ENCODE measurements at places on chromosomes 7 and 10.

DNA sequence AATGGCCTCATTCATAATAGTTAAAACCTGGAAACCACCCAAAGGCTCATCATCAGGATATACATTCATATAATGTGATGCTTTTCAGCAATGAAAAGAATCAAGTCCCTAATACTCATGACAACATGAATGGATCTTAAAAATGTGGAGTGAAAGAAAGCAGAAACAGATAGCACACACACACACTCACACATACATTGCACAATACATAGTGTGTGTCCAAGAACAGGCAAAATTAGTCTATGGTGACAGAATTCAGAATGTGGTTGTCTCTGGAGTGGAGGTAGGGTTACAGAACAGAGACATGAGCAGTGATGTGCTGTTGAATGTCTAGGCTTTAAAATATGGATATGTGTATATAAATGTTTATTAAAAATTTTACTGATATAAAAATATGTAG, 419.9 kb upstream of the PCDH15 start:
- no peaks in the 10 kb centered on the region for H3K36me3 ChIP-seq
- no peaks in the 10 kb centered on the region for H3K4me1 ChIP-seq
- no peaks in the 10 kb centered on the region for H3K27me3 ChIP-seq
- no peak overlapping the region for H3K27ac ChIP-seq
- H3K4me3 ChIP-seq = no peak overlapping the region

- no peak overlapping the region for H3K4me3 ChIP-seq
- no peak for DNase-seq
- H3K4me1 ChIP-seq = peaks cover 31% of the 10 kb centered on the region
Measured at GRCh38 chr10:68154211-68154497, 44.9 kb downstream of the MYPN start.

DNA sequence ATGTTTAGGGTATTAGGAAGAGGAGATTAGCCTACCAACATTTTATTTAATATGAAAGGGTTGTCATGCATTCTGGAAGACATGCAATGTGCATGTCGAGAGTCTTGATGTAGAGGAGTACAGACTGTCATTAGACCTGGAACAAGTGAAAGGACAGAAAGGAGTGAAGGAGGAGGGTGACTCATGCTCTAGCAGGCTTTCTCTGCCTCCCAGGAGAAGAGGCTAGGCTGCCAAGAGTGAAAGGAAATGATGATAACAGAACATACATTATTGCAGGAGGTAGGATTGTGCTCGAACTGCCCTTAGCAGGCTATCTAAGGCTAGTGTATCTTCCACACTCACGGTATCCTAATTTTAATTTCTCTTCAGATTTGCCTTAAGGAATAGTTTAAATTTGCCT, 228.8 kb downstream of the EXOC4 start:
- peaks cover 8% of the 10 kb centered on the region for H3K4me1 ChIP-seq
- DNase-seq = peak; percentile 3
- H3K4me3 ChIP-seq = no peak overlapping the region

DNA sequence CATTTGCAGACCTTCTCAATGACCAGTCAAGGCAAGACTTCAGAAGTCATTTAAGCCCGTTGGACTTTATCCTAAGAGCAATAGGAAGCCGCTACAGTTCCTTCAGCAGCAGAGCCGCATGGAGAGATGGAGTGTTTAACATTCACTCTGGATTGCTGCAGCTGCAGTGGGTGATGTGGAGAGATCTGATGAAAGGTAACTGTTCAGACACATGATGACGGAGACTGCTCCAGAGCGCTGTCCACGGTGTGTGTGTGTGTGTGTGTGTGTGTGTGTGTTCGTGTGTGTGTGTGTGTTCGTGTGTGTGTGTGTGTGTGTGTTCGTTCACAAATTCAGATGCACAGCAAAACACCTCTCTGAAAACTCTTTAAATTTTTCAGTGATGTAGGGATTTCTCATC, 37.0 kb downstream of the SEC61G start:
- H3K27ac ChIP-seq = no peak overlapping the region
- H3K36me3 ChIP-seq = no peaks in the 10 kb centered on the region
- no peaks in the 10 kb centered on the region for H3K4me1 ChIP-seq
- no peak for DNase-seq
- no peak overlapping the region for H3K4me3 ChIP-seq

GRCh38 chr7:75900617-75901315, 14.2 kb upstream of the POR start:
- no peaks in the 10 kb centered on the region for H3K4me1 ChIP-seq
- no peak for DNase-seq

DNA sequence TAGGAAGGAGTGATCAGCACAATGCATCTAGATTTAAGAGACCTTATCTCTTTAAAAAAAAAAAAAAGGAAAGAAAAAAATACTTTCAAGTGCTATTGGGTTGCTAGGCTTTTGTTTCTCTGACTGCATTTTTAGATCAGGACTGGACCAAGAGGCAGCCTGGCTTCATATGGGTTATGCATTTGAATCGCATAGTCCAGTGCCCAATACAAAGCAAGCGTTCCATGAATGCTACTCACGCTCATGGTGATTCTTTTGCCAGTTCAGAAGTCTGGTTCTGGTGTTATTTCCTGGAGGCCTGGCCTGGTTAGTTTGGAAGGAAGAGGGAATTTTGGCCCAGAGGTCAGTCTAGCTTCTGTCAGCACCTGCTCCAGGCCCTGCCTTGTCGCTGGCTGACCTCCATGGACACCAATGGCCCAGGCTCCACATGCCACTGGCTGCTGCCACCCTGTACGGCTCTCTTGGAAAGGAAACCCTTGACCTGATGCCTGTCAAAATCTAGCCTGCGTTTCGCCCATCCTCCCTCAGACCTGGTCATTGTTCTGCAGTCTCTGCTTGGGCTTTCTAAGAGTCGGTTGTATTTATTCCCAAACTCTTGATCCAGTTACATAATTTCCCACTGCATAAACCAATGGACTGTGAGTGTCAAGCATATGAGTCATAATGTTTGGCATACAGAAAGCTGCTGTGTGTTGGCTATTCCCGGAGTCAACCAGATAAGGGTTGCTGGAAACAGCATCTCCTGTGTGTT, 74.3 kb upstream of the MKX start:
- H3K4me3 ChIP-seq = no peak overlapping the region
- peak; percentile 34 for DNase-seq
- H3K4me1 ChIP-seq = no peaks in the 10 kb centered on the region
- H3K27me3 ChIP-seq = no peaks in the 10 kb centered on the region
- H3K27ac ChIP-seq = no peak overlapping the region

DNA sequence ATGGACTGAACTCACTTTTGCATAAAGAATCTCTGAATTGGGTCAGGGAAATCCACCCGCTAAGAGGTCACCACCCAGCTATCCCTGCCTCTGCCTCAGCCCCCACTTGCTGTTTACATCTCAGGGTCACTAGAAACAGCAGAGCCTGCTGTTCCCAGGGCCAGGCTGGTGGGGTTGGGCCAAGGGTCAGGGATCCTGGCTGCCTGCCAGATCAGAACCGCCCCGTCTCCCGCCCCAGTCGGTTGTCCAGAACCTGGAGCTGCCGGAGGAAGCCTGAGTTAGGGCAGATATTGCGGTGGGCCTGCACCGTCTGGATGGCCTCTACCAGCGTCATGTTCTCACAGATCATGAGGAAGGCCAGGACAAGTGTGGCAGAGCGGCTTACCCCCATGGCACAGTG, 17.0 kb upstream of the SAMD8 start:
- H3K36me3 ChIP-seq = no peaks in the 10 kb centered on the region
- no peak for DNase-seq
- no peak overlapping the region for H3K4me3 ChIP-seq
- no peaks in the 10 kb centered on the region for H3K4me1 ChIP-seq

- DNase-seq = no peak
- H3K4me1 ChIP-seq = peaks cover 18% of the 10 kb centered on the region
Measured at GRCh38 chr10:84423719-84424118, 95.3 kb downstream of the CCSER2 start.

DNA sequence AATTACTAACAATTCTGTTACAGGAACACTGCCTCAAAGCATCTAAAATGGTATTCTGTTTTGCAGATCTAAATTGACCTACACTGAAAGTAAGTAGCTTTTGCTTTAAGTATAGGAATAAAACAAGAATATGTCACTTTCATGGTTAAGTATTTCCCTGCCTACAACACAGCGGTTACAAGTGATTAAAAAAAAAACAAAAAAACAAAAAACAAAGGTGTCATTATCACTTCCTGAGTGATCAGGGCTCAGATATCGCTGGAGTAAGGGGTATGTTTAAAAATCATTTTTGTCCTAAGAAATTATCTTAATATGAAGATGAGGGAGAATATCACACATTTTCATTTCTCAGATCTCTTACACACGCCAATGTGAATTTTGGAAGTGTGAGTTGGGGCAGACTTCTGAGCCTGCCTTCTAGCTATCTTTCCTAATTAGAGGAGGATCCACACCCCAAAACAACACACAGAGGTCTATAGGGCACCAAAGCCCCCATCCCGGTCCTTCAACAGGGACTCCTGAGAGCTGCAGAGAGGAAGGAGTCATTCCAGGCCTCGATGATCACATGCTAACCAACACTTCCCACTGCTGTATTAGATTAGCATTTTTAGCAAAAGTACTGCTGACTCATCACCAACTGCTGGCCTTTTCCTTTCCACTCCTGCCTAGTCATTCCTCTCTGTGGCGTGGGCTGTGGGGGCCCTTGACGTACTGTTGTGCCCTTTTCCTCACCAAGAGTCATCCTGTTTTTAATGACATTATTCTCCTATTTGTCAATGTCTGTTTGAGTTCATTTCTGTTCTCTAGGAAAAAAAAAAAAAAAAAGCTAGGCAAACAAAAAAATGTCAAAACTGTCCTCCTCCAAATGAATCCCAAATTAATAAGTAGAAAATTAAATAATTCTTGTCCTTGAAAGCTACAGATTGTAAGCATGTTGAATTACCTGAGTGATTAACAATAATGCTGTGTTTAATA, 31.2 kb downstream of the PRTFDC1 start:
- H3K4me1 ChIP-seq = peaks cover 8% of the 10 kb centered on the region
- no peak overlapping the region for H3K4me3 ChIP-seq
- H3K27ac ChIP-seq = no peak overlapping the region
- H3K36me3 ChIP-seq = no peaks in the 10 kb centered on the region

DNA sequence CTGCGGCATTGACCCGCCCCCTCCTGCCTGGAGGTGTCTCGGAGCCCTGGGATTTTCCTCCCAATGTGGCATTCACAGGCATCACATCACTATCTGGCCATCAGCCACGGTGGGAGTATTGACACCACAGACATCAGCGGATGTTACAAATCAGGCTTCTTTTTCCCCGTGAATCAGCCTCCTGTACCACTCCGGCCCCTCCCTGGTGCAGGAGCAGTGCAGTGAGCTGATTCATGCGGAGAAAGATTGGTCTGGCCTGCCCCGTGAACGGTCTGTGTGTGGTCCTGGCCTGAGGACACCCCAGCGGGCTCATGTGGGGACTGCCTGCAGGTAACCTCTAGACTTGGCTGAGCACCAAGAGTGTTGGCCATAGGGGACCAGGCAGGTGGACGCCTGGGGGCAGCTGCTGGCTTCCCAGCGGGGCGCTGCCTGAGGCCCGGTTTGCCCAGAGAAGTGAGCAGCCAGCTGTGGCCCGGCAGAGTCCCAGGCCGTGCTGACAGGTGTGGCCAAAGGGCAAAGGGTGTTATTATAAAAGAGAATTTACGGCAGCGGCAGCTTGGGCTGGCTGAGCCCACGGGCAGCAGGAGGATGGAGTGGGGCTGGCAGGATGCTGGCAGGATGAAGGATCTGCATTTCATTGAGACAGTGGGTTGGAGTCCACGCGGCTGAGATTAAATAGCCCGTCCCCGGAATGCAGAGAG, 32.1 kb upstream of the GNA12 start:
- no peak overlapping the region for H3K27ac ChIP-seq
- peaks cover 38% of the 10 kb centered on the region for H3K4me1 ChIP-seq
- H3K4me3 ChIP-seq = no peak overlapping the region
- no peaks in the 10 kb centered on the region for H3K27me3 ChIP-seq
- peak; percentile 29 for DNase-seq

DNA sequence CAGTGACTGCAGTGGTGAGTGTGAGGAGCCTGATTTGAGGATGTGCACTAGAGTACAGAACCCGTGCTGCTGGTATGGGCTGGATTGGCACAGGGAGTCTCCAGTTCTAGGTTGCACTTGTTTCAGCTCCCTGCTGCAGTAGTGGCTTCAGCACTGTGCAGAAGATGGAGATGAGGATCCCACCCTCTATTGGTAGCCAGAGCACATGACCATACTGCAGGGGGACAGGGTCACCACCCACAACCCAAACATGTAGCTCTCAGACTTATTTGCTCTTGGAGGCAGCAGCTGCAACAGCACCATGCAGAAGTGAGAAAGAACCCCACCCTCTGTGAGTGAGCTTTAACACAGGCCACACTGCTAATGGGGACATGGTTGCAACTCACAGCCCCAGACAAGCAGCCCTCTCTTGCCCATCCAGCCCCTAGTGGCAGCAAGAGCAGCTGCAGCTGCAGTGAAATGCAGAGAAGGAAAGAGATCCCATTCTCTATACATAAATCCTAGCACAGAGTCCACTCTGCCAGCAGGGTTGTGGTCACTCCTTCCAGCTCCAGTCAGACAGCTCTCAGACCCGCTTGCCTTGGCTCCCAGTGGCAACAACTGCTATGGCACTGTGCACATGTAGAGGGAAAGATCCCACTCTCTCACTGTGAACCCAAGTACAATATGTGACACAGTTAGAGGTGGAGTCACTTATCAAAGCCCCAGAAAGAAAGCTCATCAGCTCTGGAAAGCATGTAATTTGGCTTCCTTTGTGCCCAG, 51.4 kb upstream of the SCIN start:
- no peaks in the 10 kb centered on the region for H3K36me3 ChIP-seq
- H3K27ac ChIP-seq = no peak overlapping the region
- H3K4me3 ChIP-seq = no peak overlapping the region
- DNase-seq = peak; percentile 46
- H3K27me3 ChIP-seq = no peaks in the 10 kb centered on the region
- no peaks in the 10 kb centered on the region for H3K4me1 ChIP-seq

- H3K27me3 ChIP-seq = peaks cover 52% of the 10 kb centered on the region
- no peak for DNase-seq
- no peaks in the 10 kb centered on the region for H3K4me1 ChIP-seq
- no peak overlapping the region for H3K27ac ChIP-seq
- no peaks in the 10 kb centered on the region for H3K36me3 ChIP-seq
- H3K4me3 ChIP-seq = no peak overlapping the region
Measured at GRCh38 chr7:103504505-103505135, 58.6 kb upstream of the SLC26A5 start.

- H3K27me3 ChIP-seq = no peaks in the 10 kb centered on the region
- no peak for DNase-seq
- no peak overlapping the region for H3K27ac ChIP-seq
- no peaks in the 10 kb centered on the region for H3K36me3 ChIP-seq
- no peak overlapping the region for H3K4me3 ChIP-seq
Measured at GRCh38 chr10:35212856-35213255, 86.2 kb downstream of the CREM start.

GRCh38 chr7:13987395-13987794, 2.1 kb downstream of the ETV1 start:
- H3K36me3 ChIP-seq = no peaks in the 10 kb centered on the region
- no peak for DNase-seq
- H3K27me3 ChIP-seq = no peaks in the 10 kb centered on the region
- no peak overlapping the region for H3K4me3 ChIP-seq

DNA sequence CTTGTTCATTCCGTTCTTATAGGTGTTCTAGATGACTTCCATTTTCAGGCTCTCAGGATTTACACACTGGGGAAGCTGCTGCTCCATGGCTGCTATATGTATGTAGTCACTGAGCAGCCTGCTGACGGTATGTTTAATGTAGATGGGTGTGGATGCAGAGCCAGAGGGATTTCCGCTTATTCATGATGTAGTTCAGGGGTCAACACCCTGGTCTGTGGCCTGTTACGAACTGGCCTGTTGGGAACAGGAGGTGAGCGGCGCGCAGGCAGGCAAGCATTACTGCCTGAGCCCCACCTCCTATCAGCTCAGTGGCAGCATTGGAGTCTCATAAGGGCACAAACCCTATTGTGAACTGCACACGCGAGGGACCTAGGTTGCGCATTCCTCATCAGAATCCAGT, 33.9 kb downstream of the DNAJB6 start:
- no peaks in the 10 kb centered on the region for H3K27me3 ChIP-seq
- peaks cover 65% of the 10 kb centered on the region for H3K36me3 ChIP-seq
- H3K4me3 ChIP-seq = no peak overlapping the region
- H3K4me1 ChIP-seq = no peaks in the 10 kb centered on the region

All from Calu3 (cell line).